Astrocyte of the spinal cord (primary cell): ENCODE measurements at places on chromosomes 12 and 14.
A peak's percentile ranks its signal among the peaks of the same experiment; 100 is the strongest.

- peak; percentile 61 for DNase-seq
Observed at GRCh38 chr14:96100161-96101064, 61.3 kb downstream of the C14orf132 start.

DNA sequence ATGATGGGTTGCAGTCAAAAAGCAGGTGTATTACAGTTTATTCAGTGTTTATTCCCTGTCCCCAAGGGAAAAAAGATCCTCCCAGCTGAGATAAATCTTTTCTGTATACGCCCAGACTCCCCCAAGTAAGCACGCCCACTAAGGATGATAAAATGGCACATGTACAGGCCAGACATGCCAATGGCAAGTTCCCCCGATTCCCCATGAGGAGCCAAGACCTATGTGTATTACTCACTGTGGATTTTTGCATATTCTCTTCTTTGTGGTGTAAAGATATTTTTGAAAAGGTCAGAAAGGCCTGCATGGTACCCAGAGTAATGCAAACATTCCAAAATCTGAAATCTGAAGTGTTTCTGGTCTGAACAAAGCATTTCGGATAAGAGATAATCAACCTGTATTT is 22.2 kb downstream of the NR2C1 start:
- DNase-seq, result peak; percentile 7

DNA sequence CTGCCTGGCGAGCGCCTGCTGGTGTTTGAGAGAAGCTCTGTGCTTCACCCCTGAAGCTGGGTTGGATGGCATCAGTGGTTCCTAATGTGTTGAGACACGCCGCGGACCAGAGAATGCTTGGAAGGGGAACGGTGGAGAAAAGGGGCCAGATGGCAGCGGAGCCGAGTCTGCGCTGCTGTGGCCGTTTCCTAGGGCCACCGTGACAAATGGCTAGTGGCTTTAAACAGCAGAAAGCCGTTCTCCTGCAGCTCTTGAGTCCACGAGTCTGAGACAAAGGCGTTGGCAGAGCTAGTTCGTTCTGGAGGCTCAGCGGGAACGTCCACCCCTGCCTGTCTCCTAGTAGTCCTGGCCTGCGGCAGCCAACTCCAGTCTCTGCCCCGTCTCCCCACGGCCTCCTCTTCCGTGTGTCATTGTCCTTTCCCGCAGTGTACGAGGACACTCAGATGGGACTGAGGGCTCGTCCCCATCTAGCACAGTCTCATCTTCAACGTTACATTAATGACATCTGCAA is 103.6 kb downstream of the ADGRD1 start:
- DNase-seq, result no peak

DNA sequence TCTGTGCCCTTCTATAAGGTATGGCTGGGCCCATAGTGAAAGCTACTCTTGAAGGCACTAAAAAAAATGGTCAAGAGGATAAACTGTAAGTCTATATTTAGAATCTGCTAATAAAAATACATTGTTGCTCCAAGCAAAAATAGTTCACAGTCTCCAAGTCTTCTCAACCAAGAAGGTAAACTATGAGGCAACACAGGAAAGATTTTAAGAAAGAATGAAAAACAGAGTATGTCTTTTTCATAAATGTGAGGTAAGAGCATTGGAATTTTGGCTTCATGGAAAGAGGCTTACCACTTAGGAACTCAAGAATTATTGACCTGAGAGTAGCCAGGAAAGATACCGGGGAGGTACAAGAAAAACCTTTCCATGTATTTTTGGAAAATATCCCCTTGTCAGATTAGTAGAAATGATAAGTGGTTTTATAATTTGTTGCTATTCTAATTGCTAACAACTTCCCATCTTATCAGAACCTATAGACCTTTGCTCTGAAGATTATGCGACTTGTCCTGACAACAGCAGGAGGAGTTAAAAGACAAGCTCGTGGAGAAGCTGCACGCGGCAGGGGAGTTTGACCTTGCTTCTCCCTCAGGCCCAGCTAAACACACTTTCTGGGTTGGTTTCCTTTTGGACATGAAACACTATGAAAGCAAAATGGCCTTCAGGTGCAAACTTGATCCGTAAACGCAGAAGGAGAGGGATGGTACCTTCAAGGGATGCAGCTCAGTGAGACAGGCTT is 238.1 kb downstream of the FOXN3 start:
- peak; percentile 42 for DNase-seq

DNA sequence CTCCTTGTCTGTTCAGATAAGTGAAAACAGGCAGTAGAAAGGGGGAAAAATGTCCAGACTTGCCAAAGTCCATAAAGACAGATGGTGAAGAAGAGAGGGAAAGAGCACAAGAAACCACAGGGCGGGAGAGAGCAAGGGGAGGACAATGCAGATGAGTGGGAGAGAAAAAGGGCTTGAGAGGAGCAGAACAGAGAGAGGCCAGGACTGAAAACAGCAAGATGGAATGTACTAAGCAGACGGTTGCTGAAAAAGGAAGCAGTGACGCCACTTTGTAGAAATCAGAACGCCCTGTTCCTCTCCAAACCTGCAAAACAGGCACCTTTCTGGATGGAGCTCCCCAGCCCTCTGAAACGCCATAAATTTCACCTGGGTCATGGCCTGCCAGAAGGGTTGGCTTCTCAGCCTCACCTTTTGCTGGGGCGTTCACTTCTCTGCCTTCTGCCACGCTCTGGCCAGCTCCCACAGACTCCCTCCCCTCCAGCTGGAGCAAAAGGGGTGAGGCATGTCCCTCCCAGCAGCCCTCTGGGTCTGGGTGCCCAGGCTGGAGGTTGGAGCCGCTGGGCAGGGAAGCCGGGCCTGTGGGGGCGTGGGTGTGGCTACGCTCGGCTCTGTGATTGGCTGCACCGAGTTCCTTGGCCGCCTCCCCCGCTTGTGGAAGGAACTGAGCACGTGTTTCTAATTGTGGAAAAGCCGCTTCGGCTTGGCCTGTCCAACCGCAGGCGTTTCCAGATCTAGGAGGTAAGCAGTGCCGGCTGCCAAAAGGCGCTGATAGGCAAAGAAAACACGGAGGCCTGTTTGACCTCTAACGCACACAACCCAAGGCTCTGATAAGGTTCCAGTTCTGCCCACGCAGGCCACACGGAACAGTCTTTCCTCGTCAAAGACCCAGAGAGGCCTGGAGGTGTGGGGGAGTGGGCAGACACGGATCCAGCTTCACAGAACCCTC is 29.3 kb downstream of the SLC7A8 start:
- DNase-seq, result no peak

- peak; percentile 11 for DNase-seq
Observed at GRCh38 chr12:92929983-92930382, 888 bp upstream of the EEA1 start.

GRCh38 chr14:71060825-71061455 is 153.7 kb downstream of the PCNX1 start:
- no peak for DNase-seq

- DNase-seq, result no peak
Observed at GRCh38 chr14:65329911-65330310, 82.6 kb upstream of the FUT8 start.

GRCh38 chr12:12456637-12457036 is 99.8 kb downstream of the BORCS5 start:
- DNase-seq, result peak; percentile 42

GRCh38 chr14:63863004-63863403 is 10.2 kb downstream of the SYNE2 start:
- no peak for DNase-seq

DNA sequence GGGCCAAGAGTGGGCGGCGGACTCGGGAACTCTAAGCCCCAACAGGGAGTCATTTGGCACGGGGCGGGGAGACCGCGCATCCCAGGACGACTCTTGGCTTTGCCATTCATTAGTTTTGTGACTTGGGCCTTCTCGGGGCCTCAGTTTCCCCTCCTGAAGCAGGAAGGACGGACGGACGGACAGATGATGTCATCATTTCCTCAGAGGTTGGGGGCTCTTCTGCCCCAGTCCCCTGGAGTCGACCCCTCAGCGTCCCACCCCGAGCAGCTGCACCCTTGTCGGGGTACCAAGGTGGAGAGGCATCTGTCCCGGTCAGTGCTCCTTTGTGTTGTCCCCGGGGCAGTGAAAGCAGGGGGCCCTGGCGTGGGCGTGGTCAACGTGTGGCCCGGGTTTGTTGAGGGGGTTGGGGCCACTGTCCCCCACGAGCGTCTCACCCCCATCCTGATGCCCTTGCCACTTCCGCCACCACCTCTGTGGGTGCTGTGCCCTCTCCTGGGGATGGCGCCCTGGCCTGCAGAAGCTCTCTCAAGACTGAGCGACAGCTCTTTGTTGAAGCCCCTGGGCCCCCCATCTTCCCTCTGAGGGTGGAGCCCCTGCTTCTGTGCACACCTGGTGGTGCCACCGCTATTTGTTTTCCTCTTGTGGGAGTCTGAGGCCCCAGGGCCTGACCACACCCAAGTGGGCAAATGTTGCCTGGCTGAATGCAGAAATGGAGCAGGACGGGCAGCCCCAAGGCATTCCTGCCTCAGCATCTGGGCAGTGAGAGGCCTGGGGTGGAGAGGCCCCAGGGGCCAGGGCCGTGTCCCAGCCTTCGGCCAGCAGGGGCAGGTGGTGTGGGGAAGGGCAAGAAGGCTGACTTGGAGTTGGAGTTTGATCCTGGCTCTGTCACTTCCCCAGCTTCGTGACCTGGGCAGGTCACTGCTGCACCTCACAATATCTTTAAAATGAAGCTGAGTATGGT is 896 bp downstream of the HHIPL1 start:
- DNase-seq, result no peak

DNA sequence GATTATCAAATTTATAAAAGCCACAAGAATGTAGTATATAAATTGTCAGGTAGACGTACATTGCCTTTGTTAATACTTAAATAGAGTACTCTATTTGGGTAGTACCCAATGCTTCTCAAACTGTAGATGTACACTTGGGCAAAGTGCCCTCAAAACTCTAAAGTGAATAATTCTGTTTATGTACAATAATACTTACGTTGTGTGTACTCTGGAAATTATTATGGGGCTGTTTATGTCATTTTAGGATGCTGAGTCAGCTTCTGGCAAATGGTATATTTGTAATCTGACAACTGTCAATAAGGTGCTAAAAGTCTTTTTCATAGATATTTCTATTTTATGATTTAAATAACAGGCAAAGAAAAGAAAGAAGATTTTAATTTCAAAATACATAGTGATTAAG is 102.4 kb downstream of the CCDC91 start:
- DNase-seq, result no peak

GRCh38 chr12:53071591-53072551 is 7.3 kb downstream of the SPRYD3 start:
- DNase-seq, result no peak
